ENCODE measurements at places on chromosomes 1 and 21. TPM values are rescaled to one million over a fixed set of nuclear protein-coding genes. Genes with fewer than 3 reads are reported as not detected.

The MARK1 gene
- 2.3 TPM for total RNA-seq

DNA sequence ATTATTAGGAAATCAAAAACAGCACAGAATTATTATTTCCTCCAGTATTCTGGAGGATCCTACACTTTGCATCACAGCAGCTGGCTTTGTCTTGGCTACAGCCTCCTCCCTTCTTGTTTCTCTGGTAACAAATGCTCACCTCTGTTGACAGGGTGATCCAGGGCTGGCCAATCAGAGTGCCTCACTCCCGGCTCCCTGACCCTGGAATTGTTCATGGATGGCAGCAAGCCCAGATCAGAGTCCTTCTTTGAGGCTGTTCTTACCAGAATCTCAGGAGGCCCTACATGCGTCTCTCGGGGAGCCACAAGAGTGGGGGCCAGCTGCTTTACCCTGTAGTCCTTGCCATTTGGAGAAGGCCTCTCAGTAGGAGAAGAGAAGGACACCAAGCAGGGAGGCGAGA lies 48.4 kb upstream of the IGSF5 start:
- no peak for DNase-seq

The PLA2G5 gene
- total RNA-seq, result 4.9 TPM

DNA sequence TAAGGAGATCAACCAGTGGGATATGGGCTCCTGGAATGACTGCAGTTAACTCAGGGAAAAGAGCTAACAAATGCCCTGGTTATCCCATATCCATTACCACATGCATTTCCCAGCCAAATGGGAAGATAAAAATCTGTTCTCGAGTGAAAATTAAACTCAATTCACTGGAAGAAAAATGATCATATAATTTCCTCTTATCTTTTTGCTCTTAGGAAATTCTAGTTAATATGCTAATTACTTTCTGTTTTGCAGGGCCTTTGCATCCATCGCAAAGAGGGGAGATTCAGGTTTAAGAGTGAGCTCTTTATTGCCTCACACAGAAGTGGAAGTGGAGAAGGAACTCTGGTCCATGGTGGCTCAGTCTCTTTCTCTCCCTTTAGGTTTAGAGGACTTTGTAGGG lies 3.9 kb upstream of the IL24 start:
- no peak for DNase-seq

GRCh38 chr1:30160999-30161689 lies 562.2 kb downstream of the MATN1 start:
- no peak for DNase-seq

GRCh38 chr1:43227143-43227764 lies 42.5 kb upstream of the TMEM125 start:
- peak; percentile 87 for DNase-seq

- DNase-seq, result peak; percentile 45
These were observed 37.6 kb downstream of the B3GALT5 start for GRCh38 chr21:39650306-39650705.

The HHIPL2 gene
- total RNA-seq, result not detected

- DNase-seq, result no peak
These were observed 20.3 kb upstream of the CSF1 start for GRCh38 chr1:109890115-109890953.

The CLEC20A gene
- total RNA-seq, result not detected

DNA sequence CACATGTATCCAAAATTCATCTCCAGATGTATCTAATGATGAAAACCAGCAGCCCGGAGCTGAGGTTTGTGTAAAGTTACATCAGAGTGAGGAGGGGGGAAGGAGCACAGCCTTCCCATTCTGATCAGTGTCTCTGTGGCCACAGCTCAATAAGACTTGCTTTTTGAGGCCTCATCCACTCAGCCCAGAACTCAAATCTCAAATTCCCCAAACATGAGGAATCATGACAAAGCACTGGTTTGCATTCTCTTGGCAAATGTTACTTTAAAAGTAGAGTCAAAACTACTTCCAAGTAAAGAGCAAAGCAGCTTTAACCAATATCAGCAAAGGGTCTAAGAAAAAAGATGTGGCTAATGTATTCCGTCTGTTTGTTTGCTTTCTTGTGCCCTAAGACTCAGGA lies 30.9 kb downstream of the CCN1 start:
- no peak for DNase-seq

The FCN3 gene
- total RNA-seq, result 826 TPM

The SERINC2 gene
- total RNA-seq, result 40.6 TPM
